Retina (tissue), 1 donor: ENCODE measurements at places on chromosomes 4 and X.
A peak's percentile ranks its signal among the peaks of the same experiment; 100 is the strongest.

GRCh38 chrX:103734125-103734760 is 23.5 kb downstream of the TMEM31 start:
- DNase-seq, result no peak

GRCh38 chr4:129446074-129446473 is 350.1 kb downstream of the C4orf33 start:
- DNase-seq, result no peak

DNA sequence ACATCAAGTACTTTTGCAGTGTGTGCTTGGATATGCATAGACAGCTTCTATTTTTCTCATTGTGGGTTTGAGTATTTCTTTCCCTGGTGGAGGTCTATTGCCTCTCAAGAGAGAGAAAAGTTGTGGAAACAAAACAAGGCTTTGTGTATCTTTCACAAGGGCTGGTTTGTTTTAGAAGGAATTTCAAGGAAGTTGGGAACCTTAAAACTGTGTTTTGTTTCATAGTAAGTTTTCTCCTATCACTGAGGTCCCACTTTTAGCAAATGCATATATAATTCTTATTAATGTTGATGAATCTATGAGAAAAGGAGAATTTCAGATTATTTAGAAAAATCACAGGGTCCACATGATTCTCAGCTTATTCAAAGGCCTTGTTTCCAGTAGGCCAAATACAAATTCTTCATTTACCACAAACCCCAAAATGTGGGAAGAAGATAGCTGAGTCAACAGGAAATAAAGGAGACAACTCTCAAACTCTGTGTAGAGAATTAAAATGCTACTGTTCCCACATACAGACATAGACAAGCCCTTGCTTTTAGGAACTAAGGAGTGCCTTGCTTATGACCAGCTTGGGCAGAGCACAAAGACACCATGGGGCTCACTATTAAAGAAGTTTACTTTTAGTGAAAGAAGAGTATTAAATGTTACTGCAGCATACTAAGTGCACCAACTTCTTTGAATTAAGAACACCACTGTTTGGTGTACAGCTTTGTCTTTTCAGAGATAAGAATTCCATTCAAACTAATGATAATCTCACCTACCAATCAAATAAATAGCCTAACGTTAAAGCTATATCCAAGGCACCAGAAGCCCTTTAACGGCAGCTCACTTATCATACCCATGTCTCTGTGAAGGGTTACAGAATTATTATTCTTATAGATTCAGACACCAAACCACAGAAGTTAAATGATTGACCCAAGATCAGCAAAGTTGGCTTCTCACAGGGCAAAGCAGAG is 177.4 kb upstream of the LEF1 start:
- DNase-seq, result no peak

DNA sequence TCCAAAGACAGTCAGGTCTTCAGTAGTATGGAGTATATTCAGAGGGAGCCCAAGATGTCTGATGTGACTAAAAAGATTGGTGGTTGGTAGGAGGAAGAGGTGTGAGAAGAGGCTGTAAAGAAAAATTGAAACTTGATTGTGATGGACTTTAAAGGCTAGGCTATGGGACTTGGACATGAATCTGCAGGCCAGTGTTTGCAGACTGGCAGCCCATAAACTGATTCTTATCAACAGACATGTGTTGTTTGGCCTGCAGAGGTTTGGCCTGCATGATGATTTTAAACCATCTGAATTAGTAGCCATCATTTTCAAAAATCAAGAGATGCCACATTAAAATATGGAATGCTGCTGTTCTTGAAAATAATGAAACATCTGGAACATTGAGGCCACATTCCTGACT is 5.4 kb upstream of the AR start:
- no peak for DNase-seq

GRCh38 chr4:7978907-7979651 is 39.4 kb upstream of the AFAP1 start:
- no peak for DNase-seq

GRCh38 chr4:88179261-88179660 is 20.8 kb upstream of the ABCG2 start:
- DNase-seq, result no peak

DNA sequence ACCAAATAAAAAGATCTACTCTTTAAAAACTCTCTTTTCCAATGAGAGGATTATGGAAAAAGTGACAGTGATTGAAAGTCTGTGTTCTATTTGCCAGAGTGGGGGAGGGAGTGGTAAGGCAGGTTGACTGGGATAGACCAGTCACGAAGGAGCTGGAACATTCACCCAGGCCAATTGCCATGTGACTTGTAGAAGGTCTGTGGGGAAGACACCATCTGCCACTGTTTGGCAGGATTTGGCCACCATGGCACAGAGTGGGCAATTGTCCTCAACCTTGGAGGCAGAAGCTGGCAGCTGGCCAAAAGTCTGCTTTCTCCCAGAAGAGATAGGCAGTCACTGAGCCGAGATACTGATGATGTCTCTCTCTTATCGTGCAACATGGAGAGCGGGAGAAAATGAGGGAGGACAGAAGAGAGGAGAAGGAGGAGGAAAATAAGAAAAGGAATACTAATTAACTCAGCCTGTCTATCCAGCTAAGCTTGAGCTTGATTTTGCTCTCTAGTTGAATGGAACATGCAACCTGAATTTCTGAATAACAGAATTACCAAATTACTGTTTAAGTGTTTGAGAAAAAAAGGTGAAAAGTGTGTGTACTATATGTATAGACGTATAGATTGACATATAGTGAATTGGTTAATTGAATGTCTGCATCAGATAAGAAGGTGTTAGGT is 267.1 kb downstream of the ARHGAP24 start:
- no peak for DNase-seq

DNA sequence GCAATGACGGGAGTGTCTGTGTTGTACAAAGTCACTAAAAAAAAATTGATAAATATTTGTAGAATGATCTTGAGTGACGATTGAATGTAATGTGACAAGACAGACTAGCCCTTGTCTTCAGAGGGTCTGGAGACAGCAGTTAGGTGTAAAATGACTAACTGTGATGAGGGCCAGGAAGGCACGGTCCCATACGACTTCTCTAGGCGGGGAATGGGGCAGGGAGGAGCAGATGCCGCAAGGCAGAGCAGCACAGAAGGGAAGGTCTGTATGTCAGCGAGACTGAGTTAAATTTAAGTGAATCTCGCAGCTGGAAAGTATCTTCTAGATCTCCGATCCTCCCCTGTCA is 405 bp downstream of the CENPE start:
- no peak for DNase-seq

- no peak for DNase-seq
Observed at GRCh38 chrX:32571579-32571978, 639.8 kb downstream of the DMD start.

DNA sequence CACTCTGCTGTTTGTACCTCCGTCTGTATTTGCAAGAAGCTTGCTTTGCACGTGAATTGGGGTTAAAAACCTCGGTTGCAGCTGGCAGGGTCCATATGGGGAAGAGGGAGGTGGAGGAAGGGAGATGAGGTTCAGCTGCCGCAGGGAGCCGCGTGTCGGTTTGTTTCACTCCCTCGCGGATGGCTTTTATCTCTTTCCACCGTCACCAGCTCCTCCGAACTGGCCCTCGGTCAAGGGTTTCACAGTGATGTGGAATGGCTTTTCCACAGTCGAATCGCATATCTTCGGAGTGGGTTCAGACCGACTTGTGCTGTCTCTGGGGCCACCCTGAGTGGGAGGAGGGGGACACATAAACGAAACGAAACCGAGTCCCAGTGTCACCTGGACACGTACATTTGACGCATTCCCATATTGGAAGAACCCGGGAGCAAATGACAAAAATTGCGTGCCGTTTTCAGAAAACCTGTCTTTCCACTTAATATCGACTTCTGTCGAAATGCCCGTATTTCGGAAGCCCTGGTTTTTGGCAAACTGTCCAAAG is 929 bp downstream of the ZBTB33 start:
- DNase-seq, result peak; percentile 57

GRCh38 chr4:48266781-48267180 is 2.9 kb downstream of the TEC start:
- no peak for DNase-seq

- DNase-seq, result no peak
Observed at GRCh38 chrX:123675154-123675553, 57.7 kb downstream of the THOC2 start.

DNA sequence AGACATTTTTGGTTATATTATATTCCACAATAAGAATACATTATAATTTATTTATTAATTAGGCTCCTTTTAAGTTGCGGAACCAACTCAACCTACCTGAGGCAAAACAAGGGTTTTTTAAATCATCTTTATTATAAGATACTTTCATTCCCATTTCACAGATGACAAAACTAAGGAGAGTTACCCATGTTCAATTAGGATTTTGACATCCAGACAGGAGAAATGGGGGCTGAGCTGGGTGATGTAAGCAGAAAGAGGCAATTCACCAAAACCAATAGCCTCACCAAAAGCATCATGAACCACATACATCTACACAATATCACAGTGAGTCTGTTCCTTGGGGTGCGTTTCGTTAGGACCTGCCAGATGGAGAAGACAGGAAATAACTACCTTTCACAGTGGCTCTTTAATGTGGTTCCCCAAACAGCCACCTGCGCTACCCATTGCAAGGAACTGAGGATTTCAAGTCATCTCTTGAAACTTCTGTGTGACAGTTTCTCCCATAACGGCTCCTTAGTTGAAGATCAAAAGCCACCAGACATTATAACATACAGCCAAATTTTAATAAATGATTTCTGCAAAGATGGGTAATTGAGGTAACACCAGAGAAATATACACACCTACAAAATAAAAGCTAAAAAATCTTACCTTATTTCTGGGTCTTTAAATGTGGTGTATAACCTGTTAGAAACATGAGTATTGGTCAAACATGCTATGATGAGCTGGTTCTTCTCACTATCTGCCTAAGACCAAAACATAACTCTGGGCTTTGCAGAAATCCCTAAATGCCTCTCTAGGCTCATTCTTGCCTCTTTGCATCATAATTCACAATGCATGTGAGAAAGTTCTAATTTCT is 190.6 kb upstream of the LEF1 start:
- DNase-seq, result no peak

DNA sequence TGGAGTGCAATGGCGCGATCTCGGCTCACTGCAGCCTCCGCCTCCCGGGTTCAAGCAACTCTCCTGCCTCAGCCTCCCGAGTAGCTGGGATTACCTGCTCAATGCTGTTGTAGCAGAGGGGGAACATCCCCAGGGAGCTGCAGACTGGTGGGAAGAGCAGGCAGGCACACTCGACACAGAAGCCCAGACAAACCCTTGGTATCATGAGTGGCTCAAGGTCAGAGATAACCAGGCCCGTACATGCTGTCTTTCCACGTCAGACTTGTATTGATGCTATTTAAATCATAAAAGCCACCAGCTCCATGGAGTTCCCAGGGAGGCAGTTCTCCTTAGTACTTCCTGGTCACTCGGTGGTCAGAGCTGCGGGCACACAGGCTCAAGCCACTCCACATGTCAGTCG is 33.2 kb downstream of the TRIML2 start:
- DNase-seq, result no peak

DNA sequence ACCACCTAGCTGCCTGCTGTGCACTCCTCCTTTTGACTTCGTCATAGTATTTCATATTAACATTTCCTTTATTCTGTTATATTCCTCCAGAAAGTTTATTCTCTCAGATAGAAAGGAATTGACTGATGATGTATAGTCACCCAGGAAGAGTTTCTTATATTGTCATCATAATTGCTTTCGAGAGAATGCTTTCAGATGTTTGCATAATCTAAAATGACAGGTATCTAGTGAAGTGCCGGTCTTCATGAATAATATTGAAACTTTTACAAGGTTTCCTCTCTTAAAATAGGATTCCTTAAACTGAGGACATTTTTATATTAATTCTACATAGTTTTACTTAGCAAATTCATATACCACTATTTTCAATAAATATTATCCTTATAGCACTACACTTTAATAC is 10.1 kb downstream of the SEC24D start:
- DNase-seq, result no peak

DNA sequence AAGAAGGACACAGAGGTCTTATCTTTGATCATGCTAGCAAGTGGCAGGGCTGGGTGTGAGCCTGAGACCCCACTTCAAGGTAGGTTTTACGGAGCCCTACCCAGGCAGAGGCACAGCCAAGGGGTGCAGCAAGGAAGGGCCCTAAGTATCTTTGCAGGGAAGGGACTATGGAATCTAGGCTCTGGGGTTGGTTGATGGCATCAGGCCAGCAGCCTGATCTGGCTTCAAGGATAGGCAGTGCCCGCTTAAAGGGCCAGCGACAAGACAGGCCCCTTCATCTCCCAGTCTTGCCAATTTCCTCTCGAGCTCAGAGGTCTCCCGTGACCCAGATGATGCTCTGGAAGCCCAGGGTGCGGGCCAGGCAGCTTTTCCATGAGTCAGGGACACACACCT is 5.8 kb downstream of the ABLIM2 start:
- DNase-seq, result no peak

- peak; percentile 12 for DNase-seq
Observed at GRCh38 chr4:34486461-34487363, 1757.6 kb downstream of the ARAP2 start.

DNA sequence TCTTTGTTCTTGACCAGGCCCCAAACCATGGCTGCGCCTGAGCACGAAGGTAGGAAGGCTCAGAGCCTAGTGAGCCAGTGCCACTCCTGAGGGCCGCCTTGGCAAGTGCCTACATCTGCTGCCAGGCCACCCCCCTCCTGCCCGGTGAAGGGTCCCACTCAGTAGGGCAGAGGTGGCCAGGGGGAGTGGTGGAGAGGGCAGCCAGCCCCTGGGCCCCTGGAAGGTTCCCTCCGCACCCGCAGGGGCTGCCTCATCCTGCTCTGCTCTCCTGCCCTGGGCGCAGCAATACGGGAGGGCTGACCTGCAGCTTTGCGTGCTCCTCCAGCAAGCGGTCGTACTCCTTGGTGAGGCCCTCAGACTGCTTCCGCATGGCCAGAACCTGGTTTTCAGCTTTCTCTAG is 14.0 kb downstream of the SLC6A8 start:
- DNase-seq, result no peak

- DNase-seq, result peak; percentile 77
Observed at GRCh38 chr4:119498527-119498926, 130.1 kb downstream of the PDE5A start.

DNA sequence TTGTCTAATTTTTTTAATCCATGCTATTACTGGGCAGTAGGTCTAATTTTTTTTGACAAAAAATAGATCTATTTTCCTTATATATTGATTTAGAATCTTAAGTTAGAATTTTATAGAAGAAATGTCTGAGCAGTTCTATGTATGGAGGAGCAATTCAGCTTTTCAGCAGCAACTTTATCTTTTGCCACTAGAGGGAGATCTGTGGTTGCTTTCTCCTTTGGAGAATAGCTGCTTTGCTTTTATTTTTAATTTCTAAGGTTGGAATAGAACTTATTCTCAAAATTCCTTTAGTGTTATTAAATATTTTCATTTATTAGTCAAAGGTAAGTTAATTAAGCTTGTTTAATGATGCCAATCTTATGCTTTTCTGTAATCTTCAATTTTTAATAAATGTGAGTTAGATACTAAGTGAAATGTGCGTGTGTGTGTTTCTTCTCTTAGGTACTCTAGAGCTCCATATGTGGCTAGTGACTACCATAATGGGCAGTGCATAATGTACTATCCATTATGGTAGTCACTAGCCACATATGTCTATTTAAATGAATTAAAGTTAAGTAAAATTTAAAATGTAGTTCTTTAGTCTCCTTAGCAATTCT is 29.3 kb downstream of the FAM199X start:
- DNase-seq, result peak; percentile 4

GRCh38 chr4:3874525-3875110 is 108.4 kb downstream of the ADRA2C start:
- peak; percentile 1 for DNase-seq
